KBM-7 (cell line): ENCODE measurements at places on chromosomes 2 and 18.

GRCh38 chr2:113851640-113852039 is 38.2 kb upstream of the ACTR3 start:
- DNase-seq, result no peak

DNA sequence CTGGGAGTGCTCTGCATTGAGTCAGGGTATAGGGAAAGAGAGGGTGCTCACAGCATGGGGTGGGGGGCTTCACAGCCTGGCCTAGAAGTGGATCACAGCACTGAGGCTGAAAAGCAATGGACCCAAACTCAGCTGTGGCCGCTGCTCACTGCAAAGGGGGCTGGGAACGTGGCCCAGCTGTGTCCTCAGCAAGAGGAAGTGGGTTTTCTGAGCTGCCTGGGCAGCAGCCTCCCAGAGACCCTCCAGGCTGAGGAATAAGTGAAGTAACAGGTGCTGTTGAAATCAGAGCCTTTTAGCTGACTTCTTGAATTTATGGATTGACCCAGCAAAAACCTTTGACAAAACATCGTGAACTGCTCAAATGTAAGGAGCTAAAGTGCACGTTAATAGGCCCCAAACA is 35.2 kb downstream of the PTGR3 start:
- DNase-seq, result no peak

- DNase-seq, result no peak
Measured at GRCh38 chr2:118748245-118748885, 99.1 kb downstream of the EN1 start.

DNA sequence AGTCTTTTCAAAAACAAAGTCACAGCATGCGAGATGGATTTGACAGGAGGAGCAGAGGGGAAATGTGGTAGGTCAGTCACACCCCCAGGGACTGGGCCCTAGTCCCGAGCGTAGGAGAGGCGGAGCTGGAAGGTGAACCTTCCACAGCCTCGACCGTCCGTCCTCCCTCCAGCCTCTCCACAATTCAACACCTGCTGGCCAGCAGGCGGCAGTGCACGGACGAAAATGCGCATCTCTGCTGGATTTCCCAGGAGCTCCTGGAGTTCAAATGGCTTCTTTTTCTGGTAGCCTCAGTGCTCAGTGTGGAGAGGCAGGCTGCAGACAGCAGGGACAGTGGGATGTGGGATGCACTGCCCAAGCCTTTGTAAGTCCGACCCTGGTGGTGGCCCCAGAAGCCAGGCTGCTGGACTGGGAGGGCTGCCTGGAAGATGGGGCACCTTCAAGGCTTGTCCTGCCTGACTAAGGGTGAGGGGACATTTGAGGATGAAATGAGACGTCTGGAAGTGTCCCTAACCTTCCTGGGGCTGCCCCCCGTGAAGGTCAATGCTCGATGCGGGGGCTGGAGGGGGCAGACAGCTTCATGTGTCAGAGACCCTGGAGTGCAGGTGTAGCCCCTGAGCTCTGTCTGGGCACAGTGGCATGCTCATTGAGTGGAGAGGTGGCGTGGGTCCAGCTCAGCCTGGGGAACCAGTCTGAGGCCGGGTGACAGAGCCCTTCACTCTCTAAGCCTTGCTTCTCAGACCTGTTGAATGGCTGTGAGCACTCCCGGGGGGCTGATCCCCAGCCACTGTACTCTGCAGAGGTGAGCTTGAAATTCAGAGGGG is 189.5 kb downstream of the TFCP2L1 start:
- peak; percentile 64 for DNase-seq

DNA sequence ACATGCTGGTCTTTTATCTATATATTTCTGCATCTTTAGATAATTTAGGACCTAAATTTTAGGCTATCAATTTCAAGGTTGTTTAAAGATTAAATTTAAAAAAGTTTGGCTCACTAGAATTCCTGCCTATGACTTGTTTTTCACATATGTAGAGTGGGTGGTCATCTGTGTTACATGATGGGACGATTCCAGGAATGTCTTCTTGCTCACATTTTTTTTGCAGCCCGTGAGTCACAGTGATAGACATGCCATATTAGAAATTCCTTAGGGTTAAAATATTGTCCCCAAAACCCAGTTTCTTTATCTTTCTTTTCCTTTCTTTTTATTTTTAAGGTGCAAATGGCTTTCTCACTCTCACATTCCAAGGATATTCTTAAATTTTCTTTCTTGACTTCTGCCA is 652.0 kb downstream of the PLCL1 start:
- DNase-seq, result no peak
